ENCODE measurements at places on chromosomes 13 and 19. TPM values are rescaled to one million over a fixed set of nuclear protein-coding genes. Genes with fewer than 3 reads are reported as not detected.

HIF3A gene
- total RNA-seq: 4.0 TPM

ZNF729 gene
- not detected for total RNA-seq

GGN gene
- not detected for total RNA-seq

OR7D2 gene
- not detected for total RNA-seq

C19orf67 gene
- 0.12 TPM for total RNA-seq

SYNGR4 gene
- not detected for total RNA-seq

TTC9B gene
- total RNA-seq: not detected

ZNF599 gene
- total RNA-seq: 2.7 TPM

CCL25 gene
- not detected for total RNA-seq

GRCh38 chr13:111213964-111214726 is 99.0 kb downstream of the ARHGEF7 start:
- ATAC-seq: peak; percentile 12

GRCh38 chr19:16266586-16266942 is 58.1 kb upstream of the KLF2 start:
- ATAC-seq: no peak

Measured in esophagus mucosa (tissue), 1 donor.